ENCODE measurements at places on chromosomes 3 and 15. TPM values are rescaled to one million over a fixed set of nuclear protein-coding genes. Genes with fewer than 3 reads are reported as not detected.

The CASR gene
- not detected for total RNA-seq

GRCh38 chr3:52444860-52445793, at the start of gene SEMA3G:
SEMA3G (minus strand) TSS chr3:52445103; CDS start chr3:52445027, 76 bp downstream.
- DNase-seq: peak; percentile 44
- H3K27me3 ChIP-seq: no peaks in the 10 kb centered on the region
- peak within 1 kb of the TSS; percentile 53 for H3K4me3 ChIP-seq
- H3K36me3 ChIP-seq: no peaks in the 10 kb centered on the region

The ARNT2 gene
- total RNA-seq: 5.8 TPM

The KLHL40 gene
- total RNA-seq: not detected

DNA sequence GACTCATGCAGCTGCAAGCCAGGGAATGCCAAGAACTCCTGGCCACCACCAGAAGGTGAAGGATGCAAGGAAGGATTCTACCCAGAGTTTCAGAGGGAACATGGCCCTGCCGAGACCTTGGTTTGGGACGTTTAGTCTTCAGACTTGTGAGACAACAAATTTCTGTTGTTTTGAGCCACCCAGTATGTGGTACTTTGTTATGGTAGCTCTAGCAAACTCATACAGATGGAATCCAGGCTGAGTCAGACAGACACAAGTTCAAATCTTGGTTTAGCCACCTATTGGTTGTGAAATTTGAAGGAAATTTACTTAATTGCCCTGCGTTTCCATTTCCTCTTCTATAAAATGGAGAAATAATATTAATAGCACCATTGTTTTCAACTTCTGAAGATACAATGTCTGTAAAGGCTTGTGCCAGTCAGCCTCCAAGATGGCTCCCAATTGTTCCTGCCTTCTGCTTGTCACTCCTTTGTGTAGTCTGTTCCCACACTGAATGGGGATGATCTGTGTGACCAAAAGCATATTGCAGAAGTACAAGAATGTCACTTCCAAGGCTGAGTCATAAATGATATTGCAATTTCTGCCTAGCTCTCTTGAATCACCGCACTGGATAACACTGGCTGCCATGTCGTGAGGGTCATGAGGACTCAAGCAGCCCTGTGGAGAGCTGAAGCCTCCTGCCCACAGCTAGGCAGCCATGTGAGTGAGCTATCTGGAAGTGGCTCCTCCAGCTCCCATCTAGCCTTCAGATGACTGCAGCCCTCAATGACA, 223.5 kb upstream of the PROK2 start:
- H3K36me3 ChIP-seq: no peaks in the 10 kb centered on the region
- no peaks in the 10 kb centered on the region for H3K27me3 ChIP-seq
- no peaks in the 10 kb centered on the region for H3K4me1 ChIP-seq
- DNase-seq: no peak
- H3K4me3 ChIP-seq: no peak overlapping the region

DNA sequence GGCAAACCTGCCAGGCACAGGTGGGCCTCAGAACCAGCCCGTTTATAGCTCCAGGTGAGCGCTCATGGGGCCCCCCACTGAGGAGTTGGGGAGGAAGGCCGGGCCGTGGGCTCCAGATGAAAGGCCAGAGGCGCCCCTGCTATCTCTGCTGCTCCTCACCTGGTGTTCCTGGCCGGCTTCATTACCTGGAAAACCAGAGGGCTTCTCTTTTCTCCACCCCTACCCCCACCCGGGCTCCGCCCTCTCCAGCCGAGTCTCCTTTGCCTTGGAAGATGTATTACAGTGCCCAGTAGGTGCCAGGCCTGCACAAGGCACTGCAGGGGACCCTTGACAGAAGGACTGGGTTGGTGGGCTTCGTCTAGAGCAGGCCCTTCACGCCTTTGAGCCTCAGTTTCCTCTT, 111.4 kb downstream of the WNT7A start:
- no peaks in the 10 kb centered on the region for H3K4me1 ChIP-seq
- DNase-seq: no peak
- no peak overlapping the region for H3K4me3 ChIP-seq
- no peak overlapping the region for H3K27ac ChIP-seq
- no peaks in the 10 kb centered on the region for H3K27me3 ChIP-seq

- peaks cover 5% of the 10 kb centered on the region for H3K4me1 ChIP-seq
- H3K27me3 ChIP-seq: no peaks in the 10 kb centered on the region
- no peak overlapping the region for H3K4me3 ChIP-seq
Measured at GRCh38 chr3:152040319-152040718, 166.9 kb downstream of the SUCNR1 start.

The FBXL2 gene
- total RNA-seq: 24.6 TPM

DNA sequence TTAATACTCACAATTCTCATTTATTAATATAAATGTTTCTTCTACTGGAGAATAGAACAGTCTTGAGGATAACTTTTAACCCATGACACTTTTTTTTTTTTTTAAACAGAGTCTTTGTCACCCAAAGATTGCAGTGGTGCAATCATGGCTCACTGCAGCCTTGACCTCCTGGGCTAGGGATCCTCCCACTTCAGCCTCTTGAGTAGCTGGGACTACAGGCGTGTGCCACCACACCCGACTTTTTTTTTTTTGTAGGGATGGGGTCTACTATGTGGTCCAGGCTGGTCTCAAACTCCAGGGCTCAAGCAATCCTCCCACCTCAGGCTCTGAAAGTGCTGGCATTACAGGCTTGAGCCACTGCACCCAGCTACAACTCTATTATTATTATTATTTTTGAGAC, 34.5 kb downstream of the PIK3CB start:
- no peak for DNase-seq
- H3K27me3 ChIP-seq: no peaks in the 10 kb centered on the region
- no peaks in the 10 kb centered on the region for H3K36me3 ChIP-seq
- H3K27ac ChIP-seq: no peak overlapping the region

Data from thoracic aorta (tissue), 2 donors.